ENCODE measurements at places on chromosomes 11 and 22.
A peak's percentile ranks its signal among the peaks of the same experiment; 100 is the strongest.

DNA sequence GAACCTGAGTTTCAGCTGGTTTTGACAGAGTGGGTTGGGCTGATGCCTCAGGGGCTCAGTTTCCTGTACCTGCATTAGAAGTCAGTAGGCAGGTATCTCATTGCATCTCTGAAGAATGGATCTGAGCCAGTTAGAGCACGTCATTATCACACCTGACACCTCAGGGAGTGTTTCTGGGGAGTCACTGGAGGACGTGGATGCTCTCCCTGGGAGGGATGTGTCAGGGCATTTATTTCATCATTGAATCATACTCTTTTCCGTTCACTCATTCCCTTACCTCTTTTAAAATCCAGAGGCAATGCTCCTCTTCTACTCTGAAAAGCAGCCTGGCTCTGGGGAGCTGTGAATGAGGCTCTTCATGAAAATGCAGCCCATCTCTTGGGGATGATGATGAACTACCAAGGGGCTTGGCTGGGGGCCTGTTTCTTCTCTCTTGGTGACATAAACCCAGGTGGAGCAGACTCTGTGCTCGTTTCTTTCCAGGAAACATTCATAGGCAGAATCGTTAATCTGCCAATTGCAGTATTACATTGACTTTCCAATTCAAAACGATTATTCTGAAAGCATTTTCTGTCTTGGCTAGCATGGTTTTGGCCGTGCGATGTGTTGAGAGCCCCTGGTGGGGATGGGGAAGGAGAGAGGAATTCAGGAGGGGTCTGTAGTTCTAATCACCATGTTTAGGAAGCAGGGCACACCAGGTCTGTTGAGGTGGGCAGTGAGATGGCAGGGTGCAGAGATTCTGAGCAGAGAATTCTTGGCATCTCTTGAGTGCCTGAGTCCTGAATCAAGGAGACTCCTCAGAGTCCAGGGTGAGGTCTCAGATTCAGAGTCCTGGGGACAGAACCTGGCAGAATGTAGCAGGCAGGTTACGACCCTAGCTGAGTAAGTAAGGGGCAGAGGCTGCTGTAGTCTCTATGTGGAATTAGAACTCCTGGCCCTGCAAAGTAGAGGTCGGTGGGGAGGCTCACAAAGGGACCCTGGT lies 12.6 kb downstream of the PARVA start:
- no peak for DNase-seq

GRCh38 chr11:17720796-17721171 lies 1.4 kb downstream of the MYOD1 start:
- no peak for DNase-seq

- DNase-seq = no peak
Measured at GRCh38 chr11:6127881-6128280, 20.4 kb downstream of the OR56B4 start.

DNA sequence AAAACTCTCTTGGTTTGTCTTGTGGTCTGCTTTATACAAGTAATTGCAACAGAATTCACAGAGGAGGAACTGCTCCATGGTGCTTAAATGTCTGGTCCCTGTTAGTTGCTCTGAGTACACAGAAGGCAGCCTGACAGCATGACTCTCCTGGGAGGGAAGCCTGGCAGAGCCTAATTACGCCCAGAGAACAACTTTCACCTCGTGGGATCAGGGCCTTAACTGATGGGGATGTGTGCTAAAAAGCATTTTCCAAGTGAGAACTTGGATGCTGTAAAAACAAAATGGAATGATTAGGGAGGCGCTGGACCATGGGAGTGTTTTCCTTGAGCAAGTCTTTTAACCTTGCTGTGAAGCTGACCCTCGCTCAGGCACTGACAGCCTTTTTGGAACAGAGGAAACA lies 154.0 kb upstream of the TENM4 start:
- no peak for DNase-seq

DNA sequence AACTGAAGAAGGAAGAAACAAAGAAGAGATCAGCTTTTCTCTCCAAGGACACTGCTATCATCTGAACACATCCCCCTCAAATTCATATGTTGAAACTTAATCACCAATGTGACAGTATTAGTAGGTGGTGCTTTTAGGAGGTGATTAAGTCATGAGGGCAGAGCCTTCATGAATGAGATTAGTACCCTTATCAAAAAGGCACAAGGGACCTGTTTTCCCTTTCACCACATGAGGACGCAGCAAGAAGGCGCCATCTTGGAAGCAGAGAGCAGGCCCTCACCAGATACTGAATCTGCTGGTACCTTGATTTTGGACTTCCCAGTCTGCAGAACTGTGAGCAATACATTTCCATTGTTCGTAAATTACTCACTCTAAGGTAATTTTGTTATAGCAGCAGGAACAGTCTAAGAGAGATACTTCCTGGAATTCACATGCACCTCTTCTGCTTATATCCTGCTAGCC lies 20.9 kb upstream of the CREB3L1 start:
- no peak for DNase-seq

DNA sequence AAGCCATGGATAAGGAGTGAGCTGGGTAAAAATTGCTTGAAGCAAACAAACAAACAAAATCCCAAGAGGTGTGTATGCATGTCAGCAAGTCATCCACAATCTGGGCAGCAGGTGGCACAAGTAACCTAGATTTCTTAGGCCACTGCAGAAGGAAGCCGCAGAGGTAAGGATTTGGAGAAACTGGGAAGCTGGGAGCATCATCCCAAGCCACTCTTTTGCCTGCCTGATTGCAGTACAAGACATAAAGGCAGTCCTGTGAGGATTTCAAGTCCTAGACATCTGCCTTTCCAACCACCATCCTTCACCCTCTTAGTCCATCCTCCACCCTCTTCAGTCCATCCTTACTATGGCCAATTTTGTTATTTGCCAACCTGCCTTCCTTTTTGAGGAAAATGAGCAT lies 67.2 kb upstream of the BMAL1 start:
- DNase-seq = peak; percentile 49

All from HS-27A (cell line).